ENCODE measurements at places on chromosomes 3 and 15. TPM values are rescaled to one million over a fixed set of nuclear protein-coding genes. Genes with fewer than 3 reads are reported as not detected.

DNA sequence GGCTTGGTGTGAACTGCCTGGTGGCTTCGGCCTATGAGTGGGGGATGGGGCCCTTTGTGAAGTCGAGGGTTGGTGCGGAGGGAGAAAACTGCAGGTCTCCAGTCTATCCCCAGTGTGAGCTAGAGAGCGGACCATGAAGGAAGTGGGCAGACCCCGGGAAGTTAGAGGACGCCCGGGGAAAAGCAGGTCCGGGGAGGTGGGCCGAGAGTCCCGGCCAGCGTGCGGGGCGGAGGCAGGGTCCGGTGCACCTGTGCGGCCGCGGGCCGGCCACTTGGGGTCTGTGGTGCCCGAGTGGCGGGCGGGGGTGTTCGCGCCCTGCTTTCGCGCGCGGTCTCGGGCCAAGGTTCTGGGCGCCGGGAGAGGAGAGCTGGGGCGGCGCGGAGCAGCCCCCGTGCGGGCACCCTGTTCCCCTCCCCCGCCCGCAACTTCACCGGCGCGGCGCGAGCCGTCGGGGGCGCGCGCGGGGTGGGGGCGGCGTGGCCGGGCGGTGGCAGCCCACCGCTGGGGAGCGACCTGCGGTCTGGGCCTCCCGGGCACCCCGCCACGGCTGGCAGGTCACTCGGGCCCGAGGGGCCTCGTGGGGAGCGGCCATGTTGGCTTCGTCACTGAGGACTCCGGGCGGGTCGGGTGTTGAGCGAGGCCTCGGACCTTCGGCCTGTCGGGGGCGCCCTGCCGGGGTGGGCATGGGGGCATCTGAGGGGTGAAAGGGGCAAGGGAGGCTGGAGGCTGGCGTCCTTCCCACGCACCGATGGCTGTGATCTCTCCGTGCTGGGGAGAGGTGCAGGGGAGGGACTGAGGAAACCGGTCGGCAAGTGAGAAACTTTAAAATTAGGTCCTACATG lies 4.8 kb downstream of the UBE2E1 start:
- peak; percentile 52 for DNase-seq
- H3K36me3 ChIP-seq = no peaks in the 10 kb centered on the region
- H3K27ac ChIP-seq = peak overlapping the region; percentile 81

DNA sequence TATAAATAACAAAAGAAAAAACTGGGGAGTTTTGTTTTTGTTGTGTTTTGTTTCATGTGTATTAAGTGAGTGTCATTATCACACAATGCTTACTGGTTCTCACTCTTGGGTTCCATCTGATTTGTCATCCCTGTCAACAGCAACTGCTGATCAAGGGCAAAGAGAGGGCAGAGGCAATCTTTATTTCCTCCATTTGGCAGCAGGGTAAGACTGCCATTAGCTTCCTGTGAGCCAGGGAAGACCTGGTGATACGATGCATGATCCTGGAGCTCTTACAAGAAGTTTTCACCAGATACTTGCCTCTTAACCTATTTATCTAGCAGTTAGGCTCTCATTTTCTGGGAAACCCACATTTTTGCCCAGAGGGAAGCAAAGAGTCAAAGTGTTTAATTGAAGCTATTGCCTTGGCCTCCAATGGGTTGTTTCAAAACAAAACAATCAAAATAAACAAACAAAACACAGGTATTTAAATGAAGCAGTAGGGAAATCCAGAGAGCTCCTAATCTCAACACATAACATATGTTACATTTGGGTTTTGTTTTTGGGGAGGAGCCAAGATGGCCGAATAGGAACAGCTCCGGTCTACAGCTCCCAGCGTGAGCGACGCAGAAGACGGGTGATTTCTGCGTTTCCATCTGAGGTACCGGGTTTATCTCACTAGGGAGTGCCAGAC lies 529.8 kb downstream of the MAGI1 start:
- DNase-seq = no peak
- no peaks in the 10 kb centered on the region for H3K27me3 ChIP-seq
- H3K4me1 ChIP-seq = no peaks in the 10 kb centered on the region
- no peak overlapping the region for H3K27ac ChIP-seq
- H3K36me3 ChIP-seq = no peaks in the 10 kb centered on the region
- no peak overlapping the region for H3K4me3 ChIP-seq

- DNase-seq = no peak
- H3K27me3 ChIP-seq = no peaks in the 10 kb centered on the region
- H3K36me3 ChIP-seq = no peaks in the 10 kb centered on the region
- H3K27ac ChIP-seq = peak overlapping the region; percentile 69
- no peak overlapping the region for H3K4me3 ChIP-seq
Observed at GRCh38 chr3:177831361-177831760, 634.1 kb upstream of the TBL1XR1 start.

- H3K27me3 ChIP-seq = no peaks in the 10 kb centered on the region
- no peak overlapping the region for H3K4me3 ChIP-seq
- H3K36me3 ChIP-seq = no peaks in the 10 kb centered on the region
- no peaks in the 10 kb centered on the region for H3K4me1 ChIP-seq
- no peak overlapping the region for H3K27ac ChIP-seq
- no peak for DNase-seq
Observed at GRCh38 chr3:2920103-2920502, 190.1 kb downstream of the IL5RA start.

- no peak overlapping the region for H3K4me3 ChIP-seq
- H3K36me3 ChIP-seq = no peaks in the 10 kb centered on the region
- no peaks in the 10 kb centered on the region for H3K4me1 ChIP-seq
- no peak overlapping the region for H3K27ac ChIP-seq
- no peak for DNase-seq
- H3K27me3 ChIP-seq = no peaks in the 10 kb centered on the region
Observed at GRCh38 chr3:58485801-58486435, 6.0 kb upstream of the KCTD6 start.

GRCh38 chr15:55768670-55769185 lies 25.8 kb upstream of the PRTG start:
- H3K36me3 ChIP-seq = no peaks in the 10 kb centered on the region
- DNase-seq = no peak
- H3K4me3 ChIP-seq = no peak overlapping the region
- no peak overlapping the region for H3K27ac ChIP-seq
- H3K4me1 ChIP-seq = no peaks in the 10 kb centered on the region
- H3K27me3 ChIP-seq = no peaks in the 10 kb centered on the region

DNA sequence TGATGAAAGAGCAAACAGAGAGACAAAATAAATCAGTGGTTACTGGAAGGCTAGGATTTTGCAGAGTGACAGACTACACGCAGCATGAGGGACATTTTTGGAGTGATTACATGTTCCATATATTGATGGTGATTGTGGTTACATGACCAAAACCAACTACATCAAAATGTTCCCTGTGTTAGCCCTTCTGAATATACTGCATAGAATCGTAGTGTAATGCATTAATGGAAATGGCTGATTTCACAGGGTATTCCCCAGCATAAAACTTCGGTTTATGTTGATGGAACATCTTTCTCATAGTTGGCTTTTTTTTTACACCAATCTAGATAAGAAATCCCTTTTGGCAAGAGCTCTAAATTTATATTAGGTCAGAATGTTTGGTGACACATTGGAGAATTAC lies 191.3 kb upstream of the CMC1 start:
- H3K36me3 ChIP-seq = no peaks in the 10 kb centered on the region
- H3K4me3 ChIP-seq = no peak overlapping the region
- no peak overlapping the region for H3K27ac ChIP-seq
- no peaks in the 10 kb centered on the region for H3K4me1 ChIP-seq

GRCh38 chr3:178507507-178508442 lies 28.5 kb upstream of the KCNMB2 start:
- no peak overlapping the region for H3K4me3 ChIP-seq
- no peak for DNase-seq
- H3K27me3 ChIP-seq = no peaks in the 10 kb centered on the region
- H3K36me3 ChIP-seq = no peaks in the 10 kb centered on the region
- H3K4me1 ChIP-seq = no peaks in the 10 kb centered on the region
- no peak overlapping the region for H3K27ac ChIP-seq

DNA sequence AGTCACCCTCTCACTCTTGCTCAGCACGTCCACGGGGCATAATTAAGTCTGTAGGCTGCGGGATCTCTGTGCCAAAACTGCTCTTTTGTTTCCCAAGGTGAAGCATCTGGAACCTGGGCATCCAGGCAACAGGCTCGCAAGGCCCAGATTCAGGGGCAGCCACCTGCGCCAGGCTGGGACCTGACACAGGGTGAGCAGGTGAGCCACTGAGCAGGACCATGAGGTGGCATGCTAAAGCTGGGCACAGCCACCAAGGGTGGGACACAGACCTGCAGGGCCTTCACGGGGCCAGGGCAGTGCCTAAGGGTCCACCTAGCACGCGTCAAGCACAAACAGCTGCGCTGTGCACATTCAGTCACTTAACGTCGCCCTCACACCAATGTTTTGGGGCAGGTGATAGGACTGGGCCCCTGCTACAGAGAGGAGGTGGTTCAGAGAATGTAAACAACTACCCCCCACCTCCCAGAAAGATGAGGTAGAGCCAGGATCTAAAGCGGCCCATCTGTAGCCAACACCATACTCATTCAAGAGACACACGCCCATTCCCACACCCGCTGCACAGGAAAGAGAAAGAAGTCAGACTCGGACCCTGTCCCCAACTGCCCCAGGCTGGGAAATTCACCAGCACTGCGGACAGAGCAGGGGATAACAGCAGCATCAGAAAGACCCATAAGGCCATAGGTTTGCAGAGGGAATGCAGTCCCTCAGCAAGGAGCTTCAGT lies 16.3 kb downstream of the XXYLT1 start:
- H3K36me3 ChIP-seq = no peaks in the 10 kb centered on the region
- H3K27ac ChIP-seq = no peak overlapping the region
- DNase-seq = no peak
- H3K4me1 ChIP-seq = peaks cover 13% of the 10 kb centered on the region
- H3K4me3 ChIP-seq = no peak overlapping the region

- peak within 1 kb of the TSS; percentile 75 for H3K27ac ChIP-seq
- no peaks in the 10 kb centered on the region for H3K4me1 ChIP-seq
- DNase-seq = peak; percentile 59
- no peaks in the 10 kb centered on the region for H3K27me3 ChIP-seq
Observed at GRCh38 chr15:68578980-68579935, at the start of gene CORO2B. Gene CORO2B (plus strand): TSS chr15:68578993. CDS start chr15:68579263, 270 bp downstream.

DNA sequence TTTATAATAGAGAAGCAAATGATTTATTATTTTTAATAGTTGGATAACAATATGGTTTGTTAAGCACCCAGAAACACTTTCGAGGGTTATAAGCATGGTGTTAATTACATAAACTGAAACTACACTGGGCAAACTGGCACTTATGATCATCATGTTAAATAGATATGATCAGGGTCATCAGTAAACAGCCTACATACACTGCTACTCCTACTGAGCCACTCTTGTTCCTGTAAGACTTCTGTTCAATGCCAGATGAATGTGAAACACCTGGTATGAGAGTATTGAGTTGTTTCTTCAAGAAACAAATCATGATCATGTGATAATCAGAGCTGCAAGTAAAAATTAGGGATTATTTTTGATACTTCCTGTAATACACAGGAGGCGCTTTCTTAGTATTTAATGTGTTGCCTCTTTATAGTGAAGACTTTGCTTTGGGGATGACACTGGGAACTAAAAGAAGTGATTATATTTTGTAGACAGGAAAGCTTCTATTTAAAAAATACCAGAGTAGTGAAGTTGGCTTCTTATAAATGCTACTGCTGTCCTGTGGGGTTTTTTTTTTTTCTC lies 32.3 kb upstream of the UTS2B start:
- no peak overlapping the region for H3K27ac ChIP-seq
- H3K27me3 ChIP-seq = no peaks in the 10 kb centered on the region
- H3K4me1 ChIP-seq = no peaks in the 10 kb centered on the region

DNA sequence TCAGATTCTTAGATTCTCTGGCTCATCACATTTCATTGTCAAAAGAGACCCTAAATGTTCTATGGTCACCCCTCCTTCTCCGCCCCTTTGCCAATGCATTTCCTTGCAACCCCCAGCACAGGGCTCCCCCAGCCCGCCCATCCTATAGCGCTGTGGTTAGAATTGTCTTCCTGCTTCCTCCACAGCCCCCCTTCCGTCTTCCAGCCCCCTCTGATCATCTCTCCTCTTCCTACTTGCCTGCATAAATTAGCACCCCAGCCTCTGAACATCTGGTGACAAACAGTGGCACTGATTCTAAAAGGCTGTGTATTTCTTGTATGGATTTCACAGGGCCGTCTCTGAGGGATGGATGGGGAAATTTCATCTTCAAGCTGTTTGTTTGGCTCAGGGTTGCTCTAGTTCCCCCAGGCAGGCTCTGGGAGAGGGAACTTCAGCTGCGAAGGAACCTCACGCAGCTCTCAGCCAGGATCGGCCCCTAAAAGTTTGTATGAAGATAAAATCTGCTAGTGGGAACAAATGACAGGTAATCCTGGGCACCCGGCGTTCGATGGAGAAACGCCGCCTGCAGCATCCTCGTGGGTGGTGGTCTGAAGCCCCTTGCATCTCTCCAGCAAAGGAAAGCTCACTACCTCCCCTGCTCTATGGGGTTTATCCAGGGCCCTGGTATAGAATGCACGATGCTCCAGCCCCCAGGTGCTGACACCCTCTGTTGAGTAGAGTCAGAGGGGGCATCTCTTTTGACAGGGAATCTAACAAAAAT lies 83.0 kb downstream of the WNT7A start:
- no peak overlapping the region for H3K27ac ChIP-seq
- no peaks in the 10 kb centered on the region for H3K36me3 ChIP-seq
- H3K4me1 ChIP-seq = no peaks in the 10 kb centered on the region
- DNase-seq = no peak

GRCh38 chr3:14480207-14481017 lies 59.7 kb downstream of the GRIP2 start:
- H3K4me3 ChIP-seq = no peak overlapping the region
- peaks cover 25% of the 10 kb centered on the region for H3K4me1 ChIP-seq
- DNase-seq = no peak
- H3K27ac ChIP-seq = peak overlapping the region; percentile 11

SOX14 gene
- total RNA-seq = 0.14 TPM

PGBD4 gene
- total RNA-seq = 1.4 TPM

FOXL2 gene
- 23.6 TPM for total RNA-seq

GATA2 gene
- total RNA-seq = 43.0 TPM

SUCNR1 gene
- 0.59 TPM for total RNA-seq

PTX3 gene
- total RNA-seq = not detected

RYR3 gene
- total RNA-seq = 64.0 TPM

UQCC5 gene
- 17.3 TPM for total RNA-seq

SLC2A2 gene
- total RNA-seq = not detected

Data from uterus (tissue), 4 donors.